ENCODE measurements at places on chromosomes 5 and 9.

- DNase-seq: no peak
These were observed 597.3 kb upstream of the SGCD start for GRCh38 chr5:155729684-155730059.

DNA sequence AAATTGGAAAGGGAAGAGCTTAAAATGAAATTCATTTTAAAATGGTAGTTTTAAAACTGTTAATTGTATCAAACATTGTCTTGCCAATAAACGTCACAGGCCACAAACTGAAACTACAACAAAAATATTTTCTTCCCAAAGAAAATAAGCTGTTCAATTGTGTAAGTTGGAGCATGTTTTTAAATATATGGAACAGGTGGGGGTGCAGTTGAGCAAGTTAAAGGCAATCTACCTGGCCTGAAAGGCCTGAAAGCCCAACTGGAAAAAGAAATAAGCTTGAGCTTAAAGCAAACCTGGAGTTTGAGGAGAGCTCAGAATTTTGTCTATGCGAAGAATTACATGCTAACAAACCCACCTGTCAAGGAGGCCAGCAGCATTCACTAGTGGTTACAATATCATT is 439.5 kb downstream of the ACTL7B start:
- no peak for DNase-seq

DNA sequence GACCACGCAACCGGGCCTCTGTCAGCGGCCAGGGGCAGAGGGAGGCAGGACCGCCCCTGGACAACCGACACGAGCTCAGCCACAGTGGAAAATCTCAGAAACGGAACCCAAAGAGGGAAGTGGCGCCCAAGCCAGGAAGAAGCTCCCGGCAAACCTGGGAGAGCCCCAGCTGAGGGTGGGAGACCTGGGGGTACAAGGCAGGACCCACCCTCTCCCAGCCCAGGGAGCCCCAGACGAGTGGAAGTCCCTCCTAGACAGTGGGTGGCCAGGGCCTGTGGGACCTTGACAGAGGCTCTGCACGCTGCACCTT is 3.0 kb downstream of the SLC12A7 start:
- DNase-seq: no peak

DNA sequence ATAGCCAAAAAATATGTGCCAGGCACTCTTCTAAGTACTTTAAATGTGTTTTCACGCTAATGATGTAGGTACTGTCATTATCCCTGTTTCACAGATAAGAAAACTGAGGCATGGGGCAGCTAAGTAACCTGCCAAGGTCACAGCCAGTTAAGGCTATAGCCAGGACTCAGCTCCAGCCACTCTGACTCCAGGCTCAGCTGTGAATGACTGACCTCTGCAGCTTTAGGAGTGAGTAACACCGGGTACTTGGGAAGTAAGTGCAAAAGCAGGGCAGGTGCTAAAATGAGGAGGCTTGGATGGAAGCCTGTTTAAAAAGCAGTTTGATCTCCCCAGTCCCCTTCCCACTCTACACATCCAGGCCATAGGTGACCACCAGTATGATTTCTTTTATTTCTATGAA is 10.6 kb upstream of the SHC3 start:
- DNase-seq: no peak

DNA sequence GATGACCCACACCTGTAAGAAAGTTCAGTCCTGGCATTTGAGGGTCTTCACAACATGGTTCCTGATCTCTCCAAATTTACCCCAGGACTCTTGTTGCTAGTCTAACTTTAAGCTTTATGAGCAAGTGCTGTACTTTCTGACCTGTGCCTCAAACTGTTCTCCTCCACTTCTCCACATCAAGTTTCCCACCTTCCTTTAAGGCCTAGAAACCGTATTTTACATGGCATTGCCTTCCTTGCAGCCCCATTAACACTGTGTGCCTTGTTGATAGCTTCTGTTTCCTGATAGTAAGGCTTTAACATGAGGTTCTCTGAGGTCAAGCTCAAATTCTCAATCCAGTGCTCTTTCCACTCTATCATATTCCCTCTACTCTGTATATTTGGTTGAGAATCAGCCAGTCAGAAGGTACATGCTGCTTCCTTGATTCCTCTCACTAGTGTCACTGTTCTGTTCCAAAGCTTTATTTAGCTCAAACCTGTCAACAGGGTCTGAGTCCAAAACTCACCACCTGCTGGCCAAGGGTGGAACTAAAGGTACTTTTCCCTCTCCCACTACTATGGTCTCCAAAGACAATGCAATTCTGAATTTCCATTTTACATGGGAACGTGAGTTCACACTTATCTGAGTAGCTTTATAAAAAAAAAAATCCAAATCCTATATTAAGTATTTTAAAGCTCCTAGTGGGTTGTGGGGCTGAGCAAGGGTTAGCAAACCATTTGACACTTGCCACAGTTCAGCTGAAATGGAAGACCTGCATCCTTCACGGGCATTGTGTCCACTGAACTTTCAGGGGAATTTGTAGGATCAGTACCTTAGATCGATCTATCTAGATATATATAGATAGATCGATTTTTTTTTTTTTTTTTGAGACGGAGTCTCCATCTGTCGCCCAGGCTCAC is 21.1 kb downstream of the VCP start:
- DNase-seq: no peak

- DNase-seq: no peak
These were observed 24.1 kb upstream of the VLDLR start for GRCh38 chr9:2597483-2597882.

DNA sequence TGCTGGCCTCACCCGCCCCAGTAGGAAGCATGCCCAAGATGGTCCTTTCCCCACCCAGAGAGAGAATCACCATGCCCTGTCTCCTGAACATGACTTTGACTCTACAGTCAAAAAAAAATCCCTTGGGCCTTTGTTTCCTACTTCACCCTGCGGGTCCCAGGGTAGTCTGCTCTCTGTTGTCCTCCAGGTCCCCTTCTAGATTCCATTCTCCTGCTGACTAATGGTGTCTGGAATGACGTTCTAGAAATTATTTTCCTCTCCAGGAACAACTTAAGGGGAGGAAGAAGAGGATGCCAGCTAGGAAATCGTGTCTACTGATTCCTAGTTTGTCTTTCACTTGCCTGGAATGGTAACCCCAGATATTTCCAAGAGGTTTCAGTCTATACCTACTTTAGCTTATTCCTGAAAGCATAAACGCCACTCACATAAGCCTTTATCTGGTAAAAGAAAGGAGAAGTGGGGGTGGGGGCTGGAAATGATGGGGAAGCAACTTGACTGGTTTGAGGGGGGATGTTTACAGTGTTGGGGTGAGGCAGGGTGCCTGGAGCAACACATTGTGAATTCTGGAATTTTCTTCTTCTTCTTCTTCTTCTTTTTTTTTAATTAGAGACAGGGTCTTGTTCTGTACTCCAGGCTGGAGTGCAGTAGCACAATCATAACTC is 93.9 kb downstream of the SNX18 start:
- no peak for DNase-seq

DNA sequence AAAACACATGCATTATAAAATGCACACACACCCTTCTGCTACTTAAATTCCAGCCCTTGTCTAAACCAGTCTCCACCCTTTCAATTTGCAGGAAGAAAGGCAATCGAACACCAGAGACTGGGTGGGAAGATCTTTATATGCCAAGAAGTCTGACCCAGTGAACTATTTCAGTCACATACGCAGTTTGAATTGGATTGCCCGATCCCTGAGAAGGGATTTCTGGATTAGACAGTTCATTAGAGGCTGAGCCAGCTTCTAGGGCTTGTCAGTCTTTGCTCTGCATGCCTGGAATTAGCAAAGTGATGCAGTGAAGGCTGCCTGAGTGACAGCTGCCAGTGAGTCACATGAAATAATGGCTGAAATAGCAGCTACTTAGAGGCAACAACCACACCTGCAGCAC is 159.9 kb downstream of the PPP2R2B start:
- no peak for DNase-seq

DNA sequence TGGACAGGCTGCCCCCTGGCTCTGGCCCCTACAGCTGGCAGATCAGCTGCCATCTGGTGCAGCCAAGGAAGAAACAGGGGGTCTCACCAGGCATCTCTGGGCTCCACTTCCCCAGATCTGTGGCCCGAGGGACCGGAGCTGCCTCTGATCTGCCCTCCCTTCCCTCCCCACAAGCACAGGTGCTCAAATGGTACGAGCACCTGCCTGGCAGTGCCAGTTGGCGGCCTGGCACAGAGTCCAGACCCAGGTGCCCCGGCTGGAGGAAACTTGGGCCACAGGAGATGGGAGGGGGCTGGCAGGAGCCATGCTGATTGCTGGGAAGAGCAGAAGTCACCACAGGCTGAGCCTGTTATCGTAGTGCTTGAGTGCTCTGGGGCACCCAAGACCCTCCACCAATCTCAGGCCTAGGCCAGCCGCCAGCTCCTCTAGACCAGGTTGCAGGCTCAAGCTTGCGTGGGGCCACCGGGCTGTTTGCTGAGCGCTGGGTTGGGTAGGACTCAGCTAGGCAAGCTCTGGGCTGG is 5.0 kb upstream of the CAMK2A start:
- DNase-seq: no peak

DNA sequence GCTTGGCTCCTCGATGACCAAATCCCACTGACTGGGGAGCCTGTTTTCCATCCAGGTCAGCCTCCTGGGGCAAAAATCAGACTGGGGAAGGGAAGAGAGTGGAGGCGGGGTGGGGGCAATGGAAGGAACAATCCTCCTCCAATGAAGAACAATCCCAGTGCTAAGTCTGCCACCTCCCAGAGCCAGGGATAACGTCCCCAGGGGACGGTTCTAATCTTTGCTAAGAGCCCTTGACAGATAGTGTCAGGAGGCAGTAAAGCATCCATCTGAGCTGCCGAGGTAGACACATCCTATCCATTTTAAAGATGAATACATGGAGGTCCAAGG is 298.5 kb upstream of the MSX2 start:
- DNase-seq: no peak

DNA sequence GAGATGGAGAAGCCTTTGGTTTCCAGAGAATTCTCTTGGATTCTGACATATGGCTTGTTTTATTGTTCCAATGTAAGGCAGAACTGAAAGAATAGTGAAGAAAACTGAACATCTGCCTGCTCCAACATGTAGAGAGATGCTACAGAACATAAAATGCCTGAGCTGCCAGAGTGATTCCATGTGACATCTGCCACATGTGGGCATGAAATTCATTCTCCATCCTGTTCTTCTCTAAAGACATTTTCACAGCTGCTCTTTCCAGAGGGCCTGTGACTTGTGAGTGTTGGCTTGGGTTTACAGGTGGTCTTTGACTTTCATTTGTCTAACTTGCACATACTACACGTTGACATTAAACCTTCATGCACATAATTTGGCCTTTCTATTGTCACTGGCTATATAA is 33.7 kb upstream of the TXN start:
- DNase-seq: no peak

GRCh38 chr9:35688558-35689541 is 875 bp downstream of the TPM2 start:
- DNase-seq: no peak

DNA sequence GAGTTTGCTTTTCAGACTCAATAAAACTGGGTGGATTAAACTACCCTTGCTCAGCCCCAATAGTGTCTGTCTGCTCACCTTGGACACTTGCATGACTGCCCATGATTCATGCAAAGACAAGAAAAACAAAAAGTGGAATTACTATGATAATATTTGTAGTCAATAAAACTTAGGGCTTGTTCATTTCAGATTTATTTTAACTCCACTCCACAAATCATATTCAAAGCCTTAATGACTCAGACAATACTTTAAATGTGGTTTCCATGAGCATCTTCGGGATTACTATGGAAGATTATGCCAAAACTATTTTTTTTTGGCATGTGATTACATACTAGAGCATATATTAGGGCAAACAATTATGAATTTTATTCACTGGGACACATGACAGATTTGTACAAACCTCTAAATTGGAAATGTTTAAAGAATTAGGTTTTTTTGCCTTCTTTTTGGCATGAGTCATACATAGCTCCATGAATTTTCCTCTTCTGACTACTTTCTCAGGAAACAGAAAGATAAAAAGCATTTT is 468.9 kb downstream of the ACTL7B start:
- DNase-seq: no peak

DNA sequence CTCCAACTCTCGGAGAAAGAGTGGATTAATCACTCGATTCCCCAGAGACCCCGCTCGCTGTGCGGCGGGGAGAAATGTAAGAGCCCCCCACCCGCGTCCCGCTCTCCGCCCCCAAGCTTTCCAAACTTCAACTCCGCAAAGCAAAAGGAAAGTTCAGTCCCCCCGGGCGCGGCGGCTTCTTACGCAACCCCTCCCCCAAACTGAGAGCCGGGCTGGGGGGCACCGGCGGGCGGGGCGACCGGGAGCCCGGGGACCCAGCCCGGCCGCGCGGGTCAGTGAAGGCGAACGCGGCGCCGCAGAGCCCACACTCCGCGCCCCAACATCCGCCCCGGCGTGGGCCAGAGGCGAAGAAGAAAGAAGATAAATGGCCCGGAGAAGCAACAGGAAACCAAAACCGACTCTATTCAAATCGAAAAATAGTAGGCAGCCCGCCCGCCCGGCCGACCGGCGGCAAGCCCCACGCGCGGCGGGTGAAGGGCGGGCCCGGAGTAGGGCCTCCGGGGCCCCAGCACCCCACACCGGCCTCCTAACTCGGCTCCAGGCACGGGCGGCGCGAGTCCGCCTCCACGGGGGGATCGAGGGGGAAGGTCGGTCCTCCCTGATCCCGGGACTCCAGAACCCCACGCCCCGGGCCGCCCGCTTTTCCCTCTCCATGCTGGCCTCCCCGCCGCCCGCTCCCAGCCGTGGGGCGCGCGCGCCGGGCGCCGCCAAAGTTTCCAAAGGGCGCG is 720 bp downstream of the NOTCH1 start:
- DNase-seq: no peak

- DNase-seq: no peak
These were observed 107.5 kb downstream of the CDH18 start for GRCh38 chr5:19880458-19880857.

GRCh38 chr9:124242331-124243194 is 15.2 kb upstream of the NEK6 start:
- no peak for DNase-seq

All from NCI-H1930 (cell line).